Stimulated activated CD8-positive, alpha-beta memory T cell treated with anti-CD3 and anti-CD28 coated beads, Interleukin-15, amount 100 ng/mL, for 24 hours (primary cell): ENCODE measurements at places on chromosomes 5 and 9.

GRCh38 chr5:8247049-8247899 lies 378.3 kb downstream of the MTRR start:
- DNase-seq, result no peak

- no peak for DNase-seq
Measured at GRCh38 chr5:79263290-79263689, 27.4 kb downstream of the JMY start.

DNA sequence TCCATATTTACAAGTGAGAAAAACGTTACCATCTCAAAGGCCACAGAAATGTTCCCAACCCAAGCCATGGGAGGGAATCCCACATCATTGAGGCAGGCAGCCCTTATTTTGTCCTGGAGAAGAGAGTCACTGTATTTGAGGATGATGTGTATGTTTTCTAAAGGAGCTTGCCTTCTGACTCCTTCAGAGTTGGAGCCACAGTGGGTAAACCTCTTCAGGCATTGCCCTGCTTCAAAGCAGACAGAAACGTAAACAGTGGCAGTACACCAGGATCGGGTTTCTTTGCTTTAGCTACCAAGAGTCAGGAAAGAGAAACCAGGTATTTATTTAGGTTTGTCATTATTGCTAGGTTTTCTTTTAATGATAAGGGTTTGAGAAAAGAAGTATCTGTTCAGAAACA lies 45.7 kb downstream of the MUSK start:
- no peak for DNase-seq

DNA sequence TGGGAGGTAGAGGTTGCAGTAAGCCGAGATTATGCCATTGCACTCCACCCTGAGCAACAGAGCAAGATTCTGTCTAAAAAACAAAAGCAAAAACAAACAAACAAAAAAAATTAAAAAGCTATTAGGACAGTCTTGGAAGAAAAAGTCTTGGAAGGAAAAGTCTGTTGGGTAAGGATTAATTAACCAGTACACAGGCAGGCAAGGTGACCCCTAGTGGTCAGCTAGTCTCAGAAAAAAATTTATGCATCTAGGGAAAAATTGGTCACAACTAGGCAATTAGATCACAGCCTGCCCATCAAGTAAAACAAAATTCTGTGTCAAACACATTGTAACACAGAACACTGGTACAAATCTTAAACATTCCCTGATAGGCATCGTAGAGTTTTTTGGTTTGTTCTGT lies 6.7 kb upstream of the ANKRD18B start:
- no peak for DNase-seq

DNA sequence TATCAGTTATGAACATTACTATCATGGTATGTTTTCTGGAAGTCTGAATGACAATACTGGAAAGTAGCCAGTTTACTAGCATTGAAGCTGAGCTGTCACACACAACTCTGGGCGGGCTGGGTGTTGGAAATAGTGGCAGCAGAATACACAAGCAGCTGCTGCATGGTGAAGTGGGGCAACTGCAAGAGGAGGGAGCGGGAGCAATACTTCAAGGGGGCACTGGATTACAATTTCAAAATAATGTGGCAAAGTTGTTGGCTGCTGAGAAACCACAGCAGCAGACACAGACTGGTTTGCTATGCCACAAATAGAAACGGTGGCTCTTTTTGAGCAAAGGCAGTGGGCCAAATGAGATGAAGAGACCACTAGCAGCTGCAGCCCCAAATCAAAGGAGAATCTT lies 350.2 kb downstream of the KIAA0825 start:
- DNase-seq, result no peak

DNA sequence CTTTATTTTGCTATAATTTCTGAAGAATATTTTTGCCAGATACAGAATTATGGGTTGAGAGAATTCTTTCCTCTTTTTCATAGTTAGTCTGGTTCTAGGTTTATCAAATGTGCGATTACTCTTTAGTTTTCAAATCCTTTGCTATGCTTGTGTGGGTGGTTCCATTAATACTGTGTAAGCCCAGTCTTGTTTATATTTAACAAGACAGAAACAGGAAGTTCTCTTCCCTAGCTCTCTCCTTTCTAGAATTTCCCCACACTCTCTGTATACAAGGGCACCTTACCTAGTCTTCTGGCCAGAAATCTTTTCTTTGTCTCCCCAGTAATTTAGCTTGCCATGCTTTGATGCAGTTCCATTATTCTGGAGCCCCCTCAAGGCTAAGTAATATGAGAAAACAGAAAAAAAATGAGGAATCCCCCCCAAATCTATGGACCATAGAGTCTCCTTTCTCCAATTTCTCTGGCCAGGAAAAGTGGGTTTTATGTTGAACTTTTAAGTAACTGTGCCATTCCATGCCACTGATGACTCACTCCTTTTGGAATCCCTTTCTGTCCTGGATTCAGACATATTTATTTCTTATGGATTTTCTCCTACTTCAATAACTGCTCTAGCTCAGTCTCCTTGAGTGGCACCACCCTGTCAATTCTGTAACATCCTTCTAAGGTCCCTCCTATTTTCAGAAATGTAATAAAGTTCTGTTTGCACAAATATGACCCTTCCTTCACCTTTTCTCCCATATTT lies 1714.1 kb downstream of the EFNA5 start:
- DNase-seq, result no peak

GRCh38 chr9:127384016-127384730 lies 12.8 kb upstream of the SLC2A8 start:
- DNase-seq, result no peak

DNA sequence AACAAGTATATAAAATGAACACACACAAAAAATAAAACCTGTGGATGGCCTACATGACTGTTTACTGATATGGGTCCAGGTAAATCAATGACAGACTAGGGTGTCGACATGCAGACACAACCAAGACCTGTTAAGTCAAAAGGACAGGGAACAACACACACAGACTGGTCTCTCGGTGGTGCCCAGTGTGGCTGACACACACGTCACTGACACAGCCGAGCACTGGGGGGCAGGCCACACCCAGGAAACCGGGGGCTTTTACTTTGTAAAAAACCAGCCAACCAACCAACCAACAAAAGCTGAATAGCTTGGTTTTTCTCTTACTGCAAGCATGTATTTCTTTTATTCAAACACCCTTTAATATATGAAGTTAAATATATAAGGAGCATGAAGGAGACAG lies 5.0 kb downstream of the FAM163B start:
- no peak for DNase-seq
